ENCODE measurements at places on chromosomes 3 and 15. TPM values are rescaled to one million over a fixed set of nuclear protein-coding genes. Genes with fewer than 3 reads are reported as not detected.

The PDZRN3 gene
- 66.8 TPM for total RNA-seq

DNA sequence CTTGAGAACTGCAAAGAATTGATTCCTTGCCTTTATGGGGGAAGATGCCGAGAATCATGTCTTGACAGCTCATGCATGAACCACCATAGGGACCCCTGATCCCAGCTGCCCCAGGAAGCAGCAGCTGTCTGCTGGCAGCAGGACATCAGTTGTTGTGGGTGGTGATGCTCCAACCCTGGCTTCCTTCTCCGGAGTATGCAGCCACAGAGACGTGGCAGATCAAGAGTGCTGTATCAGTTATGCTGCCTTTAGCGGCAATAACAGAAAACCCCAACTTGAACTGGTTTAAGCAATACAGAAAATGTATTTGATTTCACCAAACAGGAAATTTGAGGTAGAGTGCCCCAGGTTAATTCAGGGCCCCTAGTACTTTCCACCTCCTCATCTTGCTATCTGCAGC is 92.2 kb upstream of the TNFAIP8L3 start:
- DNase-seq: no peak
- no peaks in the 10 kb centered on the region for H3K27me3 ChIP-seq
- peaks cover 22% of the 10 kb centered on the region for H3K4me1 ChIP-seq
- no peak overlapping the region for H3K4me3 ChIP-seq

- peak; percentile 82 for DNase-seq
- no peak overlapping the region for H3K4me3 ChIP-seq
- H3K4me1 ChIP-seq: no peaks in the 10 kb centered on the region
- H3K27me3 ChIP-seq: no peaks in the 10 kb centered on the region
- H3K27ac ChIP-seq: no peak overlapping the region
These were observed 47.5 kb upstream of the MUC4 start for GRCh38 chr3:195859061-195859845.

DNA sequence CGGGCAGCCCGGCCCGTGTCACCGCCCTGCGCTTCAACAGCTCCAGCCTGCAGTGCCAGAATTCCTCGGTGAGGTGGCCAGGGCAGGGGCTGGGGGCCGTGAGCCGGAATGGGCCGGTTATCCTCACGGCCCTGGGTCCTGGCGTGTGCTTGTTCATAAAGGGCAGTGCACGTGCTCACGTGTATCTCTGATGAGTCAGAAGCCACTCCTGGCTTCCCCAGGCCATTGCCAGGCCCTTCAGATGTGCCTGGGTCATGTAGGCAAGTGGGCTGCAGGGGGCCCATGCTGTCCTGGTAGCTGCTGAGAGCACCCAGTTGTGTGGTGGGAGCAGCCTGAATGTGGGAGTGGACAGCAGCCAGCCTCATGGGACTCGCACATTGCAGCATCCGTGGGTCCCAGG is 29.2 kb downstream of the PLXNA1 start:
- H3K4me3 ChIP-seq: no peak overlapping the region
- no peak overlapping the region for H3K27ac ChIP-seq
- peaks cover 35% of the 10 kb centered on the region for H3K36me3 ChIP-seq
- H3K4me1 ChIP-seq: no peaks in the 10 kb centered on the region
- H3K27me3 ChIP-seq: no peaks in the 10 kb centered on the region

DNA sequence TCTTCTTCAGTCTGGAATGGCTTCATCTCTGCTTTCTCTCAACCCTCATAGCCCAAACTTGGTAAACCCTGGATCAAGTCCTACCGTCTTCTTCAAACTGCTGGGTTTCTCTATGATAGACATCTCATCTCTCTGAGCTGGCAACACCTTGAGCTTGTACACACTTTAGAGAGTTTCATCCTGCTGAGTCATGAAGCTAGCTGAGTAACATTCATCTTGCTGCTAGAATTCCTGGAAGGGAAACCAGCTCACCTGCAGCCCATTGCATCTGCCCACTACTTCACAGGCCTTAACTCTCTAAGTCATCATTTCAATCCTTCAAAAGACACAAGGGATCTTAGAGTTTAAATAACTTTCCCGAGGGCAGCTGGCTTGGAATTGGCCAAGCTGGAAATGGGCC is 175.5 kb upstream of the RORA start:
- no peaks in the 10 kb centered on the region for H3K27me3 ChIP-seq
- H3K4me1 ChIP-seq: no peaks in the 10 kb centered on the region
- no peaks in the 10 kb centered on the region for H3K36me3 ChIP-seq
- no peak overlapping the region for H3K27ac ChIP-seq

The TRIM42 gene
- total RNA-seq: not detected

- no peaks in the 10 kb centered on the region for H3K4me1 ChIP-seq
- no peak for DNase-seq
- no peak overlapping the region for H3K27ac ChIP-seq
- H3K27me3 ChIP-seq: no peaks in the 10 kb centered on the region
- no peaks in the 10 kb centered on the region for H3K36me3 ChIP-seq
These were observed 5.7 kb downstream of the STIMATE start for GRCh38 chr3:52891615-52892081.

The CLDN1 gene
- total RNA-seq: 9.0 TPM

DNA sequence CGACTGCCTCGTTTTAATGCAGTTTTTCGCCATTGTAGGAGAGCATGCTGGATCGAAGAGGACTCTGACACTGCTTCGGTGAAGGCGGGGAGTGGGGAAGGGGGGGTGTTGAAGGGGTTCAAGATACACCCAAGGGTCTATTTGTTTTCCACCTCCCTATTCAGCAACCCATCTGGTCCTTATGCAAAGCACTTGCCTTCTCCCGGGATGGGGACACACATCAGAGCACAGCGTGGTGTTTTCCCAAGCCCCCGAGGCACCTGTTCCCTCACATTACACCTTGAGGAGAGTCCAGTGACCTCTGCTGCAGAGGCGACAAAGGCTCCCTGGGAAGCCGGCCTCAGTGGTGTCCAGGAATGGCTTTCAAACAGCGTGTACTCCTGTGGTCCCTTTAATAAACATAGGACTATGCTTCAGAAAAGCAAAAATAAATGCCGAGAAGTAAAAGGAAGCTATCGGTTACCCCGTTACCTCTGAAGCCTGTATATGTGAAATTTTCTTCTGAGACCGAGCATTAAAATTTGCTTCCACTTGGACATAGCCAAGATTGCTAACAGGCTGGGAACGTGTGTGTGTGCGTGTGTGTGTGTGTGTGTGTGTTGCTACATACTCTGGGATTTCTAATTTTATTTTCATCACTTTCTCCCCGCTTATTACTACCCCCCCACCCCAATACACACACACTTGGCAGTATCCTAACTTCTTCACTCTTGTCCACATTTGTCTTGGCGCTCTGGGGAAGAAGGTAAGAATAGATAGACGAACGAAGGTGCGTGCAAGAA is 53.2 kb downstream of the CCDC54 start:
- DNase-seq: no peak
- no peaks in the 10 kb centered on the region for H3K36me3 ChIP-seq
- peaks cover 10% of the 10 kb centered on the region for H3K4me1 ChIP-seq
- H3K4me3 ChIP-seq: peak overlapping the region; percentile 66
- no peaks in the 10 kb centered on the region for H3K27me3 ChIP-seq

The ZPLD1 gene
- not detected for total RNA-seq

DNA sequence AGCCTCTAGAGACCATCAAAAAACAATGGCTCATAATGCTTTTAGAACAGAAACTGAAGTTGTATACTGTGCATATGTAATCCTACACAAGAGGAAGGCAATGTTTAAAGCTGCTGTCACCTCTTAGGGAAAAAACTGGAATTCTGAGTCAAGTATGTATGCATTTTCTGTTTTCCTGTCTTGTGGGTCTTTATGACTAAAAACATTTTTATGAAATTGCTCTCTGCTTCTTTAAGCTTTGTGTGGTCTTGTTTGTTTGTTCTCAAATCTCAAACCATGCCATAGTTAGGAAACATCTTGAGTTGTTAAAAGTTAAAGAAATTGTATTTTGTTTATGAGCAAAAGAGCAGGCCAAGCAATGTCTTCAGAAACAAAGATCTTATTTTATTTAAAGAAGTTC is 80.9 kb upstream of the SOX2 start:
- no peak for DNase-seq
- H3K4me3 ChIP-seq: no peak overlapping the region
- H3K36me3 ChIP-seq: no peaks in the 10 kb centered on the region
- H3K27ac ChIP-seq: no peak overlapping the region
- H3K27me3 ChIP-seq: peaks cover 5% of the 10 kb centered on the region
